NCI-H2081 (cell line): ENCODE measurements at places on chromosomes 2 and 18.

GRCh38 chr2:80519699-80520291, 215.2 kb upstream of the LRRTM1 start:
- no peak for DNase-seq

DNA sequence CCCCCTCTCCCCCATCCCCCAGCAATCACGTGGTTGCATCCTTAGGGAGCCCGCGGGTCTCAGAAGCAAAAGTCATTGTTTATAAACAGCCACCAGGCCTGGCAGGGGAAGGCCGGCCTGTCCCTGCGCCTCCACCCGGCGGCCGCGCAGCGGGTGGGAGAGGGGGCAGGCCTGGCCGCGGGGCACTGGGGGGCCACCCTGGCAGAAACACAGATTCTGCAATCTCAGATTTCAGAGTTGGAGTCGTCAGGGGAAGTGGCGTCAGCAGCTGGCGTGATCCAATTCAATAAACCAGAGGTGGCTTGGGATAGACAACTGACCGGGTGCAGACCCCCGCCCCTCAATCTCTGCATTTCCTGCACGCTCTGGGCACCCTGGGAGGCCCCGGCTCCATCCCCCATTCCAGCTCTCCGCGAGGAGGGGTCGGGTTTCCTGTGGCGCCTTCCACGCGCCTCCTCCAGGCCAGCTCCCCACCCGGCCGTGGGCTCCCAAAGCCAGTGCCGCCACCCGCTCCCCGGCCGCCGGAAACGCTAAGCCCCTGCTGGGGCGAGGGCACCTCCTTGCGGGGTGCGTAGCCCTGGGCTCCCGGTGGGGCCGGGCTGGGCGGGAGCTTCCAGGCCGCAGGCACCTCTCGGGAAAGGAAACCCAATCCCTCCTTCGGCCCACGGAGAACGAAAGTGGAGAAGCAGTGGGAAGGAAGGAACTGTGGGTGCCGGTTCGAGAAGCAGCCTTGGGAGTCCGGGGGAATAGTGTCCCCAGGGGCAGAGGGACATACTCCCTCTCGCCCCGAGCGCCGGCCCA, 1.1 kb downstream of the BIN1 start:
- peak; percentile 36 for DNase-seq

GRCh38 chr2:170862286-170862902, 45.7 kb downstream of the GAD1 start:
- DNase-seq: no peak

DNA sequence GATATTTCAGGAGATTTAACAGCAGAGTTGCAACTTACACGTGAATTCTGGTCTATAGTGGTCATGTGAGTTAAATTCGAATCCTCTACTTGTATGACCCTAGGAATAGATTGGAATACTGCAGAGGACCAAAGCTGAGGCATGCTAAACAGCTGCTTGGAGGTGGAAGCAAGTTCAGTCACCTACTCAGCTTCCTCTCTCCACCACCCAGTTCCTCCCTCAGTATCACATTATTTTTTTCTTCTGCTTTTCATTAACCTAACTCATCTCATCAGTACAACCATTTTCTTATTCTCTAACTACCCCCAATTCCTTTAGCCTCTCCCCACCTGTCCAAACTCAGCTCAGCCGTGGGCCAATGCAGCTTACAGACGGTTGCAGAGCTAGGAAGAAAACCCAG, 385.5 kb downstream of the SETBP1 start:
- DNase-seq: no peak

DNA sequence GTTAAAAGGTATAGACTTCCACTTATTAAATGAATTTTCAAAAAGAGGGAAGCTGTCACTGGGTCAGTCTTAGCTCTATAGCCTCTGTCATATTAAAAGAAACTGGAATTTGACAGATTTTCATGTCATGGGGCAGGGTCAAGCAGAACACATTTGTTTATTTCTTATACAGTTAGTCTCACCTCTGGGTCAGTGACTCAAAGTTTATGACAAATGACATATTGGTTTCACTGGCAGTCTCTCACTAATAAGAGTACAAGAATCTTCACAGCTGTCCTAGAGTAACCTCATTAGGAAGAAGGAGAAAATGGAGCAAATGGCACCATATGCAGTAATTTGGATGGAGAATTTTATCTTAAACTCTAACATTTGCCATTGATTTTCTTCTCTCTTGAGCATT, 63.2 kb downstream of the MBD2 start:
- no peak for DNase-seq
